Activated CD4-positive, alpha-beta memory T cell treated with anti-CD3 and anti-CD28 coated beads for 36 hours (primary cell): ENCODE measurements at places on chromosomes 6 and 20. TPM values are rescaled to one million over a fixed set of nuclear protein-coding genes. Genes with fewer than 3 reads are reported as not detected.
A peak's percentile ranks its signal among the peaks of the same experiment; 100 is the strongest.

- no peaks in the 10 kb centered on the region for H3K4me1 ChIP-seq
- H3K36me3 ChIP-seq = no peaks in the 10 kb centered on the region
- H3K27ac ChIP-seq = no peak overlapping the region
- peaks cover 10% of the 10 kb centered on the region for H3K27me3 ChIP-seq
- no peak for DNase-seq
These were observed 24.4 kb downstream of the CAP2 start for GRCh38 chr6:17417817-17418216.

- no peaks in the 10 kb centered on the region for H3K27me3 ChIP-seq
- no peak for DNase-seq
- H3K4me1 ChIP-seq = no peaks in the 10 kb centered on the region
These were observed 128.1 kb downstream of the REV3L start for GRCh38 chr6:111354758-111355555.

DNA sequence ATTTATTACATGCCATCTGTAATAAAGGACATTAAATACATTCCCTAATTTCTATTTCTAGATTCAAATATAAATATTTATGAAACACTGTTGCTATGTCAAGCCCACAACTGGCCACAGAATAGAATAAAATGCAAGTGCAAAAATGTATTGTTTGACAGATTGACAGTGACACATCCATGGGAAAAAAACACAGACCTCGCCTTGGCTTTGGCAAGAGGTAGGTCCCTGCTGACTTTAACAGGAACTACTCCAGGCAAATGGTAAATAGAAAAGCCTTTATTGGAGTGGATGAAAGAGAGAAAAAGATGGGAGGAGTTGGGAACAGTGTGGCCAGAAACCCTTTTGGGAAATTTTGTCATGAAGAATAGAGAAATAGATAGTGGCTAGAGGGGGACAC lies 622.9 kb downstream of the UTRN start:
- no peak overlapping the region for H3K27ac ChIP-seq
- peaks cover 2% of the 10 kb centered on the region for H3K36me3 ChIP-seq
- H3K4me1 ChIP-seq = peaks cover 3% of the 10 kb centered on the region
- H3K4me3 ChIP-seq = no peak overlapping the region
- H3K27me3 ChIP-seq = peaks cover 13% of the 10 kb centered on the region

DNA sequence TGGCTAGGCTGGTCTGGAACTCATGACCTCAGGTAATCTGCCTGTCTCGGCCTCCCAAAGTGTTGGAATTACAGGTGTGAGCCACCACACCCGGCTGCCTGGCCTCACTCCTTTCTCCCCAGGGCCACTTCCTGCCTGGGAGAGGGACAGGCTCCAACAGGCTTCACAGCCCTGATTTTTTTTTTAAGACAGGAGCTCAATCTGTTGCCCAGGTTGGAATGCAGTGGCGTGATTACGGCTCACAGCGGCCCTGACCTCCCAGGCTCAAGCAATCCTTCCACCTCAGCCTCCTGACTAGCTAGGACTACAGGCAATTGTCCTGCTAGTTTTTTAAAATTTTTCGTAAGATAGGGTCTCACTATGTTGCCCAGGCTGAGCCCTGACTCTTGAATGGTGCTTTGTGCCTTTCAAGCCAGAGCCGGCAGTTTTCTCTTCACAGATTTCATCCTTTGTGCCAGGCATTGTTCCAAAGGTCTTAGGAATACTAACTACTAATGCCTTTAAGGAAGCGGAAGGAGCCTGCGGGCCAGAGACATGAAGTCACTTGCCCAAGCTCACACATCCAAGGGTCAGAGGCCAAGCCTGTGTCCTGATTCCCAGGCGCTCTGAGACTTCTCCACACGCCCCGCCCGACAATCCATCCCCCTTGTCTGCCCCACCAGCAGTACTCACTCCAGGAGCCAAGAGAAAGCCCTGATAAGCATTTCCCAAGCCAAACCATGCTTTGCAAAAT lies 19.2 kb downstream of the CAPN11 start:
- H3K27ac ChIP-seq = no peak overlapping the region
- H3K4me1 ChIP-seq = peaks cover 10% of the 10 kb centered on the region

DNA sequence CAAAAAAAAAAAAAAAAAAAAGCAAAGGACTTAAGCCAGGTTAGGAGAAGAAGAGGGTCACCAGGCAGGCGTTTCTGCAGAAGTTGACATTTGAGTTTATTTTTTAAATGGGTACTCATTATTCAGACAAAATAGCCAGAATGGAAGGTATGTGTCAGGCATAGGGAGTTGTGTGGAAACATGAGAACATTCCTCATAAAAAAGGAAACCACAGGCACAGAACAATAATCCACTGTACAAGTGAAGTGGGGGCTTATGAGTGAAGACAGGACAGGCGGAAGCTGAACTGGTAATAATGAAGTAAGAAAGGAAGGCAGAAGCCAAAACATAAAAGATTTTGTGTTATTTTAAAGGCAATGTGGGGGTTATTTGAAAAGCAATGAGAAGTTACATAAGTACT lies 104.6 kb downstream of the EPB41L2 start:
- H3K36me3 ChIP-seq = peaks cover 10% of the 10 kb centered on the region
- no peak overlapping the region for H3K4me3 ChIP-seq
- no peaks in the 10 kb centered on the region for H3K4me1 ChIP-seq
- no peak overlapping the region for H3K27ac ChIP-seq
- no peaks in the 10 kb centered on the region for H3K27me3 ChIP-seq
- DNase-seq = no peak

DNA sequence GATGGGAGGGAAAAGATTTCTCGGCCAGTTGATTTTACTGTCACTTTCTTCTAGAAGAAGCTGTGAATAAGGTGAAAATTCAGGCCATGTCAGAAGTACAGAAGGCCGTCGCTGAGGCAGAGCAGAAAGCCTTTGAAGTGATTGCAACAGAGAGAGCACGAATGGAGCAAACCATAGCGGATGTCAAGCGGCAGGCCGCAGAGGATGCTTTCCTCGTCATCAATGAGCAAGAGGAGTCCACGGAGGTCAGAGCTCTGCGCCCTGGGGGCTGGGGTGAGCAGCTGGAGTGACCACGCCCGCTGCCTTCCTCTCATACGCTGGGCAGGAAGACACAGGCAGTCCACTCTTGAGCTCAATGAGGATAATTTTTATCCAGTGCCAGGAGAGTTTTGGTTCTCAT lies 21.8 kb upstream of the C20orf144 start:
- H3K36me3 ChIP-seq = peaks cover 15% of the 10 kb centered on the region
- H3K4me3 ChIP-seq = no peak overlapping the region
- DNase-seq = no peak
- no peaks in the 10 kb centered on the region for H3K27me3 ChIP-seq

DNA sequence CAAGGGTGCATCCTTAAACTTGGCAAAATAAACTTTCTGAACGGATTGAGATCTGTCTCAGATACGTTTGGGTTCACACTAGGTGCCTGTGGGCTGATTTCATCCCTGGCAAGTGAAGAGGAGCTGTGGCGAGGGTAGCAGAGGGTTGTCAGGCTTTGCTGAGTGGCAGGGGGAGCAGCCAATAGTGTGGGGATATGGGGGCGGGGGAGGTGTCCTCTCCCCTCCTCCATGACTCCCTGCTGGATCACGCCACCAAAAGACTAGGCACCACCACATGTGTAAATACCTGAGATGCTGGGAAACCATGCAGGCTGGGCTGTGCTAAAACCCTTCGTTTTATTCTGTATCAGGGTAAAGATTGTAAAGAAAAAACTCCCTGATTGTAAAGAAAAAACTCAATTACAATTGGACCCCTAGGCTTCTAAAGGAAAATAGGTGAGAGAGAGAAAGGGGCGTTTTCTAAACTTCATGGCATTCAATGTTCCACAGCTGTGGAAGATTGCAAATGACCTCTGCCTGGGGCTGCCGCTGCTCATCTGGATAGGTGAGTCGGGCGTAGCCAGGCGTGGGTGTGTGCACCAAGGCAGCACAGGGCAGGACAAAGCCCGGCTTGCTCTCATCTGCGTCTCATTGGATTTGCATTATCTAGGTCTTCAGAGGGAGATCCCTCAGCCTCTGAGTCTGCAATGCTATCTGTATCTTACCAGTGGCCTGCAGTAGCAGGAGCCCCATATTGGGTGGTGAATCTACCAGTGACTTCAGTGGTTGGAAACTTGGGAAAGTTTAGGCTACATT lies 26.9 kb upstream of the ADTRP start:
- peaks cover 12% of the 10 kb centered on the region for H3K4me1 ChIP-seq
- no peak for DNase-seq
- no peak overlapping the region for H3K27ac ChIP-seq

DNA sequence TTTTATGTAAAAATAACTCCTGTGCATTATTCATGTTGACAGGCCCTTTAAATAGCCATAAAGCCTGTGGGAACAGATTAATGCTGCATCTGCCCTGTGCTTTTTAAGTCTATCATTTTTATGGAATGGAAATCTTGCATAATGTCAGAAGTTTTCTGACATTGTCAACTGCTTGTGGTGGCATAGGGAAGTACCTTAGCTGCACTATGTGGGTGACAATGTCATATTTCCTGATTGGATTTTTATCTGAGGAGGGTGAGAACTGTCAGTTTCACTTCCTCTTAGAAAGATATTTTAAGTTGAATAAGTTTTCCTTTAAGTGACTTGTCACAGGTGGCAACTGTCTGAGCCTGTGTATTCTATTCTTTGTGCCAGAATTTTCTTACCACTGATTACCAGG lies 267.9 kb downstream of the PLCB1 start:
- no peak overlapping the region for H3K4me3 ChIP-seq
- peaks cover 1% of the 10 kb centered on the region for H3K27me3 ChIP-seq
- H3K27ac ChIP-seq = no peak overlapping the region
- H3K4me1 ChIP-seq = peaks cover 4% of the 10 kb centered on the region
- no peak for DNase-seq
- no peaks in the 10 kb centered on the region for H3K36me3 ChIP-seq

- H3K4me1 ChIP-seq = peaks cover 55% of the 10 kb centered on the region
- peak overlapping the region; percentile 98 for H3K27ac ChIP-seq
- DNase-seq = peak; percentile 70
- no peaks in the 10 kb centered on the region for H3K36me3 ChIP-seq
- peak overlapping the region; percentile 53 for H3K4me3 ChIP-seq
- H3K27me3 ChIP-seq = no peaks in the 10 kb centered on the region
These were observed 42.9 kb downstream of the C6orf132 start for GRCh38 chr6:42099340-42100028.

GRCh38 chr6:133969285-133969920 lies 16.4 kb downstream of the TBPL1 start:
- H3K36me3 ChIP-seq = no peaks in the 10 kb centered on the region
- no peak overlapping the region for H3K27ac ChIP-seq
- H3K27me3 ChIP-seq = no peaks in the 10 kb centered on the region
- H3K4me3 ChIP-seq = no peak overlapping the region
- H3K4me1 ChIP-seq = peaks cover 46% of the 10 kb centered on the region

DNA sequence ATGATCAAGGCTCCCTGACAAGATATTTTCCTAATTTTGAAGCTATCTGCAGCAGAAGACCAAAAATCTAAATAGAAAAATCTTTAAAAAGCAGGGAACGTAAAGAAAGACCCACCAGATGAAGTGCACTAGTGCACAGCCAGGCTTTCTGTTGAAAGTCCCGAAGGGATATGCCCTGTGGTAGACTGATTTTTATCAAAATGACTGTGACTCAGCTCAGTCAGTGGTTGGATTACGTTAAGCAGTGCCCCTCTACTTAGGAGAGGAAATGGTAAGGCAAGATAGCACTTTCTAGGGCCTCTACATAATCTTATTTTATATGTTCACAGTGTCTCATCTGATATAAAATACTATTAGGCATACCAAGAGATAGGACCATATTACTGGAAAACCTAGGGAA lies 123.4 kb upstream of the RAB32 start:
- no peaks in the 10 kb centered on the region for H3K36me3 ChIP-seq
- H3K27me3 ChIP-seq = no peaks in the 10 kb centered on the region
- no peak overlapping the region for H3K27ac ChIP-seq
- H3K4me3 ChIP-seq = no peak overlapping the region

GRCh38 chr20:40168981-40169620 lies 519.9 kb downstream of the MAFB start:
- peaks cover 4% of the 10 kb centered on the region for H3K27me3 ChIP-seq
- no peaks in the 10 kb centered on the region for H3K36me3 ChIP-seq
- H3K4me3 ChIP-seq = no peak overlapping the region
- H3K4me1 ChIP-seq = no peaks in the 10 kb centered on the region

GRCh38 chr20:10812759-10813327 lies 139.0 kb upstream of the JAG1 start:
- H3K36me3 ChIP-seq = no peaks in the 10 kb centered on the region
- no peak overlapping the region for H3K4me3 ChIP-seq
- H3K4me1 ChIP-seq = no peaks in the 10 kb centered on the region

DNA sequence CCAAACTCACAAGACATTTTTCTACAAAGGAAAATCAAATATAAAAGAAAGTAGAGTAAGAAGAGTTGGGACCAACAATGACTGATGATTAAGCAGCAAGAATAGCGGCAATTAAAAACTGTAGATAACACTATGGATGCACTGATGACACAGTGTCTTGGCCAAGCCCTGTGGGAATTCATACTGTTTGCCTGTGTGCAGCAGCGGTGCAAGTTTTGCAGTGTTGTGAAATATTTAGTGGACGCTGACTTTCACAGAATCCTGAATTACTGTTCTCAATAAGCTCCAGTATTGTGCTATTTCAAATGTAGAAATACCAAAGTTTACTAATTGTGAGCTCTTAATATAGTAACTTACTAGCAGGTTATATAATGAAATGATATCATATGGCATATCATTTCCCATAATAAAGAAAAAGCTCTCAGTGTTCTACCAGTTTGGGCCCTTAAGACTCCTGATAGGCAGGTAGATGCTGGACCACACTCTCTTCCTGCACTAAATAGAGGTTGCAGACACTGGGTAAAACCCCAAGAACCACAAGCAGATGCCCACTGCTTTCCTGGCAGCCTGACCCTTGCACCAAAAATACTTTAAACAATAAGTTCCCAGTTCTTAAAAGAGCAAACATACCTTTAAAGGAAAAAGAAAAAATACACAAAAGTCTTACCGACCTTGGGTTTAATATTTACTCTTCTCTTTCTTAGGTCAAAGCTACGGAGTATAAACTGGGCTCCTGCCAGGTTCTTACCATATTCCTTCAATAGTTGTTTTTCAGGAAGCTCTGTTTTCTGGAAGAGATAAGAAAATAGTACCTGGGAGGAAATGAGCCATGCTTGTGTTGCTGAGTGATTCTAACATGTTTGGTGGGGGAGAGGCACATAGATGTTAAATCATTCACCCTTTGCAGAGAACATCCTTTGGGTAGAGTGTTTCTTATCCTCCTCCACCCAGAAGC lies 41.6 kb downstream of the ANKEF1 start:
- no peak overlapping the region for H3K27ac ChIP-seq
- peaks cover 2% of the 10 kb centered on the region for H3K4me1 ChIP-seq
- H3K27me3 ChIP-seq = peaks cover 15% of the 10 kb centered on the region

- no peak overlapping the region for H3K4me3 ChIP-seq
- no peak for DNase-seq
- H3K27ac ChIP-seq = no peak overlapping the region
- H3K4me1 ChIP-seq = no peaks in the 10 kb centered on the region
- no peaks in the 10 kb centered on the region for H3K36me3 ChIP-seq
- H3K27me3 ChIP-seq = no peaks in the 10 kb centered on the region
These were observed 79.8 kb upstream of the EYS start for GRCh38 chr6:65786815-65787214.

GRCh38 chr20:49288784-49289696 lies 11.2 kb upstream of the ZNFX1 start:
- peaks cover 88% of the 10 kb centered on the region for H3K36me3 ChIP-seq
- DNase-seq = no peak
- peak overlapping the region; percentile 60 for H3K27ac ChIP-seq

The SLC16A10 gene
- total RNA-seq = 3.4 TPM

The OVOL2 gene
- not detected for total RNA-seq

The EYS gene
- not detected for total RNA-seq

The GPR6 gene
- total RNA-seq = not detected

The GSTA3 gene
- total RNA-seq = not detected

The CST4 gene
- not detected for total RNA-seq

The SPATA2 gene
- 8.6 TPM for total RNA-seq

The C20orf202 gene
- not detected for total RNA-seq

The TDP2 gene
- total RNA-seq = 48.6 TPM
